ENCODE measurements at places on chromosomes 3 and 15.

DNA sequence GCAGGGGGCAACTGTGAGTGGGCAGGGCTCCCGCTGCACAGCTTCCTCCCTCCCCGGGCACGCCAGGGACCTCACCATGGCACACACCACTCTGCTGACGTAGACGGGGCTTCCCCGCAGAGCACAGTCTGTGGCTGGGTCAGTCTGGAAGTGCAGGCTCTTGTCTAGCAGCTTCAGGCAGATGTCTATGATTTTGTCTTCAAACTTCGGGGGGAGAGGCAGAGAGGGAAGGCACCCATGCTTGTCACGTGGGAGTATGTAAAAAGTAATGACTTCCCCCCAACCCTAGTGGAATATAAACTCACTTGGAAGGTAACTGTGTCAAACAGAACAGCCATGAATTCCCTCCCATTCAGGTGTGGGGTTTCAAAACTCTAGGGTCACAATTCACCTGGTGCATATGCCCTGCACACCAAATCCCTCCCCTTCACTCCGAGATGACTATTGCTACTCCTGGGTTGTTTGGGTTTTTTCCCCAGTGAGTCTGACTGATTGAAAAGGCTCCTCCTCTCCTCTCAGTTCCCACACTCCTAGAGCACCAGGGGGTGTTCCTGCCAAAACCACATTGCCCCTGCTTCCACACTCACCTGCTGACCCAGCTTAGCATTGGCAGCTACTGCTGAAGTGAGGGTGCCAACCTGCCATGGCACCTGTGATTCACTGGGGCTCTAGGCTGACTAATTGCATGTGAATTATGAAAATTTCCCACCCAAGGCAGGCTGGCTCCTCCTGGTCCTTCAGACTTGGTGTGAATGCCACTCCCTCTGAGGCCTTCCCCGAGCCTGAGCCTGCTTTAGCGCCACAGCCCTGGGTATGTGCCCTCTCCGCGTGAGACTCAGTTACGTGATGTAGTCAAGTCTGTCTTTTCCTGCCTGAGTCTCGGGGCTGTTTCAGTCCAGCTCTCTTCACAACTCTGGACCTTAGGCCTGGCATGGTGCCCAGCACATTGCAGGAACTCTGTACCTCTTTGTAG, 13.0 kb downstream of the TGM5 start:
- peak; percentile 81 for DNase-seq

DNA sequence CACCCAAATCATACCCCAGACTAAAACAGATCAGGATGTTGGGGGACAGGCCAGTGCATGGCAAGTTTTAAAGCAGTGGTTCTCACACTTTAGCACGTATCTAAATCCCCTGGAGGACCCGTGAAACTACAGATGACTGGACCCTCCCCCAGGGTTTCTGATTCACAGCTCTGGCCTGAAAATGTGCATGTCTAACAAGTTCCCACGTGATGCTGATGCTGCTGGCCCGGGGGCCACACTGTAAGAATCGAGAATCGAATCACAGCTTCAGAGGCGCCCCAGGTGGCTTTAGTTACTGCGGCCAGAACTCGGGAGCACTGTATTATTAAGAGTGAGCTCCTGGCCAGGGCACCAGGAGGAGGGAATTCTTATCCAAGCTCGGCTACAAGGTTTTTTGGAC, 11.6 kb downstream of the ADAMTS17 start:
- no peak for DNase-seq

DNA sequence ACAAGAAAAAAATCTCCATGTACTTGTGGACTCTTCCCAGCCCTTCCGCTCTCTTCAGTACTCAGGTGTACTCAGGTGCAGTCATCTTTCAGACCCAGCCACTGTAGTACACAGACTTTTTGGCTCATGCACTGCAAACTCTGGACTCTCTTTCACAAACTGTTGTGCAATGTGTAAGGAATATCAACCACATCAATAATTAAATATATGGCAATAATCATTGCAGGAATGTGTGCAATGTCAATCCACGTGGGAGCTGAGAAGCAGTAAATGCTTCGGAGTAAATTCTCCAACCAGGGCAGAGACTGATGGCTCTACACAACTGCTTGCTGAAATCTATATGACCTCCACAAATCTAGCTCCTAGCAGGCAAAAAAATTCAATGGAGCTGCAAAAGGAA, 287.3 kb upstream of the COL8A1 start:
- DNase-seq, result no peak

DNA sequence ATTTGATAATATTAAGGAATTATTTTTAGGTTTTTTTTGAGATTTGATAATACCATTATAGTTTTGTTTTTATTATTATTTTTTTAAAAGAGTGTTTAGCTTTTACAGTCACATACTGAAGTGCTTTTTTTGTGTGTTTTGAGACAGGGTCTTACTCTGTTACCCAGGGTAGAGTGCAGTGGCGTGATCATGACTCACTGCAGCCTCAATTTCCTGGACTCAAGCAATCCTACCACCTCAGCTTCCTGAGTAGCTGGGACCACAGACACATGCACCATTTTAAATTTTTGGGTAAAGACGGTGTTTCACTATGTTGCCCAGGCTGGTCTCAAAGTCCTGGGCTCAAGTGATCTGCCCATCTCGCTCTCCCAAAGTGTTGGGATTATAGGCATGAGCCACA, 73.0 kb downstream of the SUMF1 start:
- DNase-seq, result peak; percentile 75

GRCh38 chr3:172522871-172523818, at the start of gene TNFSF10:
Gene TNFSF10 (minus strand): TSS chr3:172523430. CDS start chr3:172523384, 46 bp downstream.
- no peak for DNase-seq

DNA sequence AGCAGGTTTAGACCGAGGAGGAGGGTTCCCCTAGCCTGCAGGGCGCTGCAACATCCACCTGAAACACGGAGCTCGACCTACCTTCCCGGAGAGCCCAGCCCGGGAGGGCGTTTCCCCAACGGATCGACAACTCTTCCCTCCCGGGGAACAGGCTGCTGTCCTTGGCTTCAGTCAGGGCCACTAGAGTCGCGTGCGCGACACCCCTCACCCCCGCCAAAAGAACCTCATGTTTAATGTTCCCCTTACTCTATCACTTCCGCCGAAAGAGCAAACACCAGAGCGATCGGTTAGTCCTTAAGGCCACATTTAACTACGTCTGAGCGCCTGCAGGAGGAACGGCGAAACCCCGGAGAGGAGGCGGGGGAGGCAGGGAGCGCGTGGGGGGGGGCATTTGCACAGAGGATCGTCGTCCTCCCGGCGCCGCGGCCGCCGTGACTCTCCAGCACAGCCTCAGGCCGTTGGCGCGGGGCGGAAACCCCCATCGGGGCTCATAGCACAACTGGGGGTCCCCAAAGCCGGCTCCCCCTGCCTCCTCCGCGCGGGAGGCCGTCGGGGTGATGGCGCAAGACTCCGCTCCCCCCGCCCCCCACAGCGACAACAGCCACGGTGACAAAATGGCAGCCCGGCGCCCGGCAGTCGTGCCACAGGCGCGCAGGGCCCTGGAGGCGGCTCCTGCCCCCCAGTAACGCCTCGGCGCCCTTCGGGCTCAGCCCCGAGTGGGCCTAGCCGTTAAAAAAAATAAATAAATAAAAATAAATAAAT, 3.2 kb downstream of the ANP32A start:
- peak; percentile 69 for DNase-seq

DNA sequence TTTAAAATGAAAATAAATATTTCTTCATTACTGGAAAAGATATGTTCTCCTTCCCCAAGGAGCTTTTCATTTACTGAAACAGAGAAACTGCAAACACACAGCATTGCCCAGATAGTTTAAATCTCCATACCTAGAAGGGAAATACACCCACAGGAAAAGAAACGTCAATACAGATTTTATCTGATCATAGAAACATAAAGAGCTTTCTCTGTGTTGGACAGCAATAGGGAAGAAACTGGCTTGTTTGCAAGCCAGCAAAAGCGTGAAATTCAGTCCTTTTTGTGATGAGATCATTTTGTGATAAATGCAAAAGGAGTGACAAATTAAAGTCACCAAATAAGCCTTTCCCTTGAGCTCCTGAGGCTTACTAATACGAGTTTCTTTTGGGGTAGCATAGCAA, 398.0 kb downstream of the TIGIT start:
- no peak for DNase-seq

DNA sequence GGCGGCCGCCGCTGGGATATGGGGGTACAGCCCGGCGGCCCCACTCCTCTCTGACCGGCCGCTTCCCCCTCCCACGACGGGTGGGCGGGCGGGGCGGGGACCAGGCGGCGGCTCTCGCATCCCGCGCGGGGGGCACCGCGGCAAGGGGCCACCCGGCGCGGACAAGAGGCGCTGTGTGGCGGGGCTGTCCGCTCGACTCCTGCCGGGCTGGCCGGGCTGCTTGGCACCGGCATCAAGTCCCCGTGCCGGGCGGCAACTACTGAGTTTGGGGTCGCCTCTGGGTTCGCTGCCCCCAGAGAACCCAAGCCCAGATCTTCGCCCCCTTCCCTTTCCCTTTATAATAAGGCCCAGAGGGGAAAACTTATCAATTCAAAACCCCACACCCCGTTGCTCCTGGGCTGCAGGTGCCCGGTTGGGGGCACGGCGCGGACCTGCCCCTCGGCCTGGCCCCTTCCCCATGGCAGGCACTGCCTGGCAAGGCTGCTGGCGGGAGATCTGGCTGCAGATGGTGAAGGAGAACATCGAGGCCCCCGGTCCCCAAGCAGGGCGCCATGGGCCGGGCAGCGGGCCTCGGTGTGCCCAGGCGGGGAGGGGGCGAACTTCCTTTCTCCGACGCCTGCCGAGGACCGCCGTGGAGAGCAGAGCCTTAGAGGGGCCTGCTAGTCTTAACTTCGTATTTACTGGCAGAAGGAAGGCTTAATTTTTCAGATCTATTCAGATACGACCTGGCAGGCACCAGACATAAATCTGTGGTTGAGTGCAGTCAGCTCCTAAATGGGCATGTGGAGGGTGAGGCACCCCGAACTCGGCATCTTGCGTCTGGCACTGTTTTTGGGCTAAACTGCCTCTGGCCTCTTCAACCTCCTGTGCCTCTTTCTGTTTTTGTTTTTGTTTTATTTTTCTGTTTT, 911 bp downstream of the APBA2 start:
- no peak for DNase-seq

GRCh38 chr3:182626484-182627467, 166.5 kb upstream of the ATP11B start:
- no peak for DNase-seq

DNA sequence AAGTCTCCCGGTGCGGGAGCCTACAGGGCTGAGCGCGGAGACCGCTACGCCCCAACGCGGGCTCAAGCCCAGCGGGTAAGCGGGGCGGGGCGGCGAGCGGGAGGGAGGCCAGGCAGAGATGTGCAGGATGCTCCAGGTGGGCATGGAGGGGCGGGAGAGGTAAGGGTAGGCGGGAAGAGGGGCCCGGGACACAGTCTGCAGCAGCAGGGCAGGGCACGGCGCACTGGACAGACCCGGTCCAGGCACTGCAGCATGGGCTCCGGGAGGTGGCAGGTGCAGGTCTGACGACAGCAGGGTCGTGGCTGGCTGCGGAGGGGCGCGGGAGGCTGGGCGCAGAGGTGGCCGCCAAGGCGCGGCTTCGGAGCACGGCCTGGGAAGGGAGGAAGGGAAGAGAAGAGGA, 102.8 kb downstream of the GABRB3 start:
- no peak for DNase-seq

DNA sequence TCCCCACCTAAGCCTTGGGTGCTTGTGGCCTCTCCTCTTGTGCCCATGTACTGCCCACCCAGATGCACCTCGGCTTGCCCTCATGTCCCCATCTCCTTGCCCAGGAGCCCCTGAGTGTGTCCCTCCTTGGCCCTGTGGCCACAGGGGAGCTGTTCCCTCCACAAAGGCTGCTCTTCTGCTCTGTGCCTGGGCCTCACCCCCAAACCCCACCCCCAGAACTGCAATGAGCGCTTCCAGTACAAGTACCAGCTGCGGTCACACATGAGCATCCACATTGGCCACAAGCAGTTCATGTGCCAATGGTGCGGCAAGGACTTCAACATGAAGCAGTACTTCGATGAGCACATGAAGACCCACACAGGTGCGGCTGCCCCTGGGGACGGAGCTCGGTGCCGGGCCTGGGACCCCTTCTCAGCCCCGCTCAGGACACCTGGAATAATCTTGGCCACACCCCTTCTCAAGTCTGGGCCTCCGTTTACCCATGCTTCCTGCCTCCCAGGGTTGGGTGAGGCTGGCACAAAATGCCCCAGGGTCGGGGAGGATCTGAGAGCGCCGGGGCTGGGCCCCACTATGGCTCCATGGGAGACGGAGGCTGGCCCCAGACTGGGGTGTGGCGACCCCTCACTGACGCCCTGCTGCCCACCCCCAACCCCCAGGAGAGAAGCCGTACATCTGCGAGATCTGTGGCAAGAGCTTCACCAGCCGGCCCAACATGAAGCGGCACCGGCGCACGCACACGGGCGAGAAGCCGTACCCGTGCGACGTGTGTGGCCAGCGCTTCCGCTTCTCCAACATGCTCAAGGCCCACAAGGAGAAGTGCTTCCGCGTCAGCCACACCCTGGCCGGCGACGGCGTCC, 10.3 kb downstream of the ZBTB47 start:
- DNase-seq, result no peak

DNA sequence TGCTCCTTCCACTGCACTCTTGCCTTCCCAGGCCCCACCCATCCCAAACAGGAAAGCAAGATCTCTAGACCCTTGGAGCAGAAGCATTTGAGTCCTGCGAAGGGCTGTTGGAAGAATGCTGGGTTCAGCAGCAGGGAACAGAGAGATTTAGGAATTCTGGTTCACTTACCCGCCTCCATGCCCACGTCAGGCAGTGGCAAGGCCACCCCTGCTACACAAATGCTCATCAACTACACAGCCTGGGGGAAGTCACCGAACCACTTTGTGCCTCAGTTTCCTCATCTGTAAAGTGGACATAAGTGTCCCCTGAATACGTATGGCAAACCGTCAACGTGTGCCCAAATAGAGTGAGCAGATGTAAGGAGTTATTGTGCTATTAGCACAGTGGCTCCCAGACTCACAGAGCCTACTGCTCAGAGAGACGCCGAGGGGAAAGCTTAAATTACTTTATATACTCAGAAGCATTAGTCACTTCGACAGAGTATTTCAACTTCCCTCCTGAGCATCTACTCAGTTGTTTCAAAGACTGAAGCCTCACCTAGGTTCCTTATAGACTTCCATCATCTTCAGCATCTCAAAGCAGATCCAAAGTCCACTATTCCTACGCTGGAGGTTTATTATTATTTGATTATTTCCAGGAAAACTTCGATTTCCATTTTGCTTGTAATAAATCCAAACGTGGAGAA, 905 bp downstream of the HOMER2 start:
- DNase-seq, result peak; percentile 2
